ENCODE measurements at places on chromosomes 12 and 14.

DNA sequence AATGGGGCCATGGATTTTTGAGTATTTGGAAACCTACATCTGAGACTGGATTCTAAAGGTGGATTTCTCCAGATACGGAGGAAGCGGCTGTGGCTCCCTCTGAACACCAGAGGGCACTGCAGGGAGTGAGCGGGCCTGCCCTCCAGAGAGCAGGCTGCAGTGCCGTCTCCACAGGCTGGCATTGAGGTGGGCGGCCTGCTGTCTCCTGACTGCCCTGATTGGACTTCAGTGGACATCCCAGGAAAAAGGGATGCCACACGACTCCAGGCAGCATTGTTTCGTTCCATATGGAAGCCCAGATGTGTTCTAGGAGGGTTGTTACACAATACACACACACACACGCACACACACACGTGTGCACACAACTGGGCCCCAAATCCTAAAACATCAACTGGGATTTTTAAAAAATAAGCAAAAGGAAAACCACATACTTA is 20.9 kb upstream of the ANO2 start:
- DNase-seq: peak; percentile 11

GRCh38 chr14:103456167-103456835 is 66.3 kb downstream of the CKB start:
- no peak for DNase-seq

- no peak for DNase-seq
Measured at GRCh38 chr12:67712011-67712410, 63.5 kb downstream of the DYRK2 start.

DNA sequence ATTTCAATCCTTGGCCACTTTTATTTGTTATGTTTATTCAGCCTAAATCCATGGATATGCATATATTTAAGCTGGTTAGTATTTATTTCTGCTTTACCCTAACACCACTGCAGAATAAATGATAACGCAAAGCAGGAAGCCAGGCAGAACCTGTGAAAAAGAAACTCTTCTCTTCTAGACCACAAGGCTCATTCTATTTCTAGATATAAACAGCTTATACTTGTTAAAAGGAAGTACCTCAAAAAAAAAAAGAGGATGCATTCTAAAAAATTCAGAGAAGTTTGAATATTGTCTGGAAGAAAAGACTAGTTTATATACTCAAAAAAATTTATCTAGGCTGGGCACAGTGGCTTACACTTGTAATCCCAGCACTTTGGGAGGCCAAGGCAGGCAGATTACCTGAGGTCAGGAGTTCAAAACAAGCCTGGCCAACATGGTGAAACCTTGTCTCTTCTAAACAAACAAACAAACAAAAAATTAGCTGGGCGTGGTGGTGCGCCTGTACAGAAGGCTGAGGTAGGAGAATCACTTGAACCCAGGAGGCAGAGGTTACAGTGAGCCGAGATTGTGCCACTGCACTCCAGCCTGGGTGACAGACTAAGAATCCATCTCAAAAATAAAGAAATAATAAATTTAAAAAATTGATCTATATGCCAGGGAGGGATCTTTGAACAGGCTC is 55.8 kb downstream of the GALNT4 start:
- DNase-seq: no peak

GRCh38 chr12:71303199-71303598 is 136.4 kb upstream of the LGR5 start:
- DNase-seq: no peak

DNA sequence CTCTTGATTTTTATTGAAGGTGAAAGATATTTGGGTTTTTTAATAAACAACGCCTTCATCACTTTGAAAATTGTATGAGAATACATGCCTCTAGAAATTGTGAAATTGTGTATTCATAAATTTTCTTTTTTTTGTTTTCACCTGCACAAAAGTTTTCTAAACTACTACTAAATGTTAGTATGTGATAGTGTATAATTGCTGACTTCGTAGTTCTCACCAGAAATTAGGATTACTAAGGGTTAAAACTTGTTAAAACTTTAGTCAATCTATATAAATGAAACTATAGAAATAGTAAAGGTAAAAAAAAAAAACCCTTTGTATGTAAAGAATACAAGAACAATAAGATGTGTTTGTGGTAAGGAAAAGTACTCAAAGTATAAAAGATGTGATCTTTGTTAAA is 496.5 kb upstream of the ATP2B1 start:
- DNase-seq: no peak

- DNase-seq: no peak
Measured at GRCh38 chr12:90870971-90871725, 83.8 kb downstream of the CCER1 start.

GRCh38 chr12:19404242-19404880 is 34.9 kb upstream of the AEBP2 start:
- no peak for DNase-seq

DNA sequence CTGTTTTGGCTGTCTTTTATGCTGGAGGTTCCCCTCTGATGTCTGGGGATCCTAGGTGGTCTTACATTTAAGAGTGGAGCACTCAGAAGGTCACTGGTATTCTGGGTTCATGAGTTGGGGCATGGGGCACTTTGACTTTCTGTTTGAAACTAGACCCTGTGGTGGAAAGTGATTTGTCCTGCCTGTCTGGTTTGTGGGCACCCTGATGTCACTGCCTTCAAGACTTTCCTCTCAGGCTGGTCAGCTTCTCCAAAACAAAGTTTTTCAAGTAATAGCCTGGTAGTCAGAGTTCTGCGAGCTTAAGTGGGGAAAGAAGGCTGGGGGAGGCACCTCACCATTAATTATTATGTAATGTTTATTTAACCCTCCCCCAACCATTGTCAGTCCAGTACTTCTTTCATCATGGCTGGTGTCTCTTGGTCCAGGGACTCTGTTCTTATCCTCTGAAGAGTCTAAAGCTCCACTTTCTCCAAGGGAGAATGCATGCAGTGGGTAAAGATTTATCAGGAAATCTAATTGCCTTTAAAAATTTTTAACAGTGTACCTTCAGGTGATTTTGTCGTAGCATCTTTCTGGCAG is 35.3 kb downstream of the ZC3H14 start:
- DNase-seq: no peak

DNA sequence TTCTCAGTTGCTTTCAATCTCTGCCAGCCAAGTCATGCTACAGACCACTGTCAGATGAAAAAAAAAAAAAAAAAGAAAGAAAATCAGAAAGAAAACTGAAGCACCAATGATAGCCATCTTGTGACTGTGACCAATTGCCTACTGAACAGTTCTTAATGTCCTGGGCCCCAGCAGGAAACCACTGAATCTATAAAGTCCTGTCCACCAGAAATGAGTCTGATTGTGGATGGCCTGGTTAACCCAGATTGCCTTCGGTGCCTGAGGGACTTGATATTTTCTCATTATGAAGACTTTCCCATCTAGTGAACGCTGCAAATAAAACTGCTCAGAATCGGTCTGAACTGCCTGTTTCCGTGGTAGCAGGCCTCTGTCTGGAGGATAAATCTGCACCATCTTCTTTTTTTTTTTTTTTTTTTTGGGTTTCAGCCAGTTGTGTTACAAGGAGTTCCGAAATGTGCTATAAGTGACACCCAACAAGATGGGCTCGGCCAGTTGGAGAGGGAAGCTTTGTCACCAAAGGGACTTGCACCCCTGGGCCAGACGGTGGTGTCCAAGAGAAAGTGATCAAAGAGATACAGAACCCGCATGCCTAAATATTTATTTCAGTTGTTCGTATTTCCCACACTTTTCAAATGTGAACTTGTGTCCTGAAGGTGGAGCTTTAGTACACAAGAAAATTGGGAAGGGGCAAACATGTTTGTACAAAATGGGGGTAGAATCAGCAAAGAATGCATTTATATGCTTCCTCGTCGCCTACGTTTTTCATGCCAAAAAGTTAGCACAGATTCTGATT is 3.0 kb upstream of the PLXNC1 start:
- DNase-seq: no peak

DNA sequence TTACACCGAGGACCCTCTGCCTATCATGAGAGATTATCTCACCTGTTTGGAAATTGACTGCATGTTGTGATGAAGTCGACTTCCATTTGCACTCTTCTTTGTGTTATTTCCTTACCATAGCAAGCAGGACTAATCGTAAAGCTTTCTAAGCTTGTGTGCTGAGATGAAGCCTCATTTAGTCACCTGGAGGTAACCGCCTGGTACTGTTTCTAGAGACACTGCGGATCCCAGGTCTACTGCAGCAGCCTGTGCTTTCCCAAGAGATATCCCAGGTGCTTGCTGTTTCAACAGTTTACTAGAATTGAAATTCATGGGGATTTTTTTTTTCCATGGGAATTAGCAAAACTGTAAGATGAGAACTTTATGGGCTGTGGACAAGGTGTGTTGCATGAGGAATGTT is 131.8 kb downstream of the PTPRR start:
- DNase-seq: no peak

GRCh38 chr14:101069228-101069549 is 165.7 kb upstream of the RTL1 start:
- DNase-seq: no peak

- DNase-seq: no peak
Measured at GRCh38 chr14:103281496-103282231, 52.4 kb upstream of the EIF5 start.

GRCh38 chr14:64721899-64722298 is 17.7 kb downstream of the PLEKHG3 start:
- no peak for DNase-seq

- no peak for DNase-seq
Measured at GRCh38 chr14:37544407-37544806, 50.6 kb downstream of the FOXA1 start.

DNA sequence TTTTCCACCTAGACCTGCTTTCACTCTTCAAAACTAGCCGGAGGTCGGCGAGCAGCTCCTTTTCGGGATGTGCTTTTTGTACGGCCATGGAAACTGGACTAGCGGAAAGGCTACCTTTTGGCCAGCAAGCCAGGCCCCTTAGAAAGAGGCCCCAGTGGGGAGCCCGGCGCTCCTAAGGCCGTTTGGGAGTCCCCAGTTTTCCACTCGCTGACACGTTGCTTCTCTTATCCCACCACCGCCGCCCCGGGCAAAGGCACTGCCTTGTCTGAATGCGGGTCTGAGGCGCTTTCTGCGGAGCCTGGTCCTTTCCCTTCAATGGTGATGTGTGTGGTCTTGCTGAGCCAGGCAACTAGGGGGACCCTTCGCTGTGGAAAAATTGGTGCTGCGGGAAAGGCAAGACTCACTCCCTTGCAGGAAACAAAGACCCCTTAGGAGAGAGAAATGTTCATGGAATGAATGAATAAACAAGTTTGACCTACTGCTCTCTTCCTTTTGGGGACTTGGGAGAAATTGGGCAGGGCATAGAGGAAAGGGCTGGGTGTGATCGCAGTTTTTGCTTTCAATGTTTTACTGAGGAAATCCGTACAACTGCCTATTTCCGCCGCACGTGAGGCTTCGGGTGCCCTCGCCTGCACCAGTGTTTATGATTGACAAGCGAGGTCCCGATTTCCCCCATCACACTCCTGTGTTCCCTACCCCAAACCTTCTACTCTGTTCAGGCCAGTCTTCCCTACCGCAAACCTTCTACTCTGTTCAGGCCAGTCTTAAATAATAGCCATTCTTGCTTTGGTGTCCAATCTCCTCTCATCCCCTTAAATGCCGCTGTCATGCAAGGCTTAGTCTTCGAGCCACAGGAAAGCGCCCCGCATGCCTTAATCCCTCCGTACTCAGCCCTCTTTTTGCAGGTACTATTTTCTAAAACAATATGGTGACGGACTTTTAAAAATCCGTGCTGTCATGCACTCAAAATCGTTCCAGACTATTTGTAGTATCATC is 1.0 kb upstream of the SLC38A2 start:
- peak; percentile 11 for DNase-seq

GRCh38 chr12:119036878-119037825 is 55.8 kb downstream of the SRRM4 start:
- DNase-seq: no peak

DNA sequence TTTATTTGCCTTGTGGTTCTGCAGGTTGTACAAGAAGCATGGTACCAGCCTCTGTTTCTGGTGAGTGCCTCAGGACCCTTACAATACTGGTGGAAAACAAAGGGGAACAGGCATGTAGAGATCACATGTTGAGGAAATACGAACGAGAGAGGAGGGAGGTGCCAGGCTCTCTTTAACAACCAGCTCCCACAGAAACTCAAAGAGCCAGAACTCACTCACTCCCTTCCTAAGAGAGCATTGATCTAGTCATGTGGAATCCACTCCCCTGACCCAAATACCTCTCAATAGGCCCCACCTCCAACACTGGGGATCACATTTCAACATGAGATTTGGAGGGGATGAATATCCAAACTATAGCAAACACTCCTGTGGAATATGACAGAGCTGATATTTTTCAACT is 938.0 kb downstream of the GALC start:
- DNase-seq: no peak

DNA sequence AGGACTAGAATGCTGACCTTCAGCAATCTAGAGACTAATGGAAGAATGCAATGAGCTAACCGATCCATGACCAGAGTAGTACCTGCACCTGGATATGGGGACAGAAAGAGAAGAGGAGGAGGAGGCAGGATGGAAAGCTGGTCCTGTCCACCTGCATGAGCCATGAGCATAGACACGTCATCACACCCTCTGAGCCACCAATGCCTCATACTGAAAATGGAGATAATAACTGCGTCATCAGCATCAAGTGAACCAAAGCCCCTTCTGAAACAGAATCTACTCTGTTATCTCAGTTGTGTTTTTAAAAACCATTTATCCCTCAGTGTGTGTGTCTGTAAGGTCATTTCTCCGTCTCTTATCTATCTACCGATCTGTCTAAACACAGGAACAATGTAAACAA is 327.0 kb downstream of the BCL11B start:
- no peak for DNase-seq

- no peak for DNase-seq
Measured at GRCh38 chr14:54450535-54450934, 9.4 kb upstream of the CNIH1 start.

GRCh38 chr12:22121224-22121623 is 75.2 kb downstream of the CMAS start:
- DNase-seq: no peak

- DNase-seq: no peak
Measured at GRCh38 chr12:31387466-31387865, 61.5 kb upstream of the SINHCAF start.

DNA sequence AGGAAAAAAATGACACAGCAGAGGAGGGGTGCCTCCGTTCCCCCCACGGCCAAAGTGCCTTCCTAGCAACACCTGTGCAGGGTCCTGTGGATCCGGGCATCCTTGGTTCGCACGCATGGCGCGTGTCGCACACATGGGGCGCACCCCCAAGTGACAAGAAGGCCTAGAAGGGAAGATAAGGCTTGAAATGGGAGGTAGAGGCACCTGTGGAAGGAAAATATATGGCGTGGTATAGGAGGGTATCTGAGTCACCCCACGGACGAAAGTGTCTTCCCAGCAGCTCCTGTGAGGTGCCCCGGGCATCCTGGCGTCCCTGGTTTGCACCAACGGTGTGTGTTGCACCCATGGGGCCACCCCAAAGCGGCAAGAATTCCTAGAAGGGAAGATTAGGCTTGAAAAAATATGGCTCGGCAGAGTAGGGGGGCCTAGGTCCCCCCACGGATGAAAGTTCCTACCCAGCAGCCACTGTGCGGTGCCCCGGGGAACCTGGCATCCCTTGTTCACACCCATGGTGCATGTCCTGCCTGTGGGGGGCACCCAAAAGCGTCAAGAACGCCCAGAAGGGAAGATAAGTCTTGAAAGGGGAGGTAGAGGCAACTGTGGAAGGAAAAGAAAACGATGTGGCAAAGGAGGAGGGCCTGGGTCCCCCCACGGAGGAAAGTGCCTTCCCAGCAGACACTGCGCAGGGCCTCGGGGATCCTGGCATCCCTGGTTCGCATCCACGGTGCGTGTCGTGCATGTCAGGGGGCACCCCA is 280.0 kb downstream of the ALG10 start:
- DNase-seq: no peak
